Fibroblast of upper back skin (primary cell): ENCODE measurements at places on chromosomes 12 and 14.
A peak's percentile ranks its signal among the peaks of the same experiment; 100 is the strongest.

- DNase-seq = no peak
These were observed 1150.7 kb downstream of the FSCB start for GRCh38 chr14:43356382-43356781.

- DNase-seq = no peak
These were observed 161.6 kb upstream of the ALG10B start for GRCh38 chr12:38155020-38155395.

GRCh38 chr12:68261896-68262295 lies 8.5 kb upstream of the IL22 start:
- DNase-seq = no peak

GRCh38 chr14:24051789-24052655 lies at the start of gene CARMIL3:
TSS of gene CARMIL3 (plus strand) at chr14:24052009. CDS start at chr14:24052154, 145 bp downstream.
- peak; percentile 47 for DNase-seq

GRCh38 chr12:64627771-64628170 lies 17.5 kb downstream of the RASSF3 start:
- DNase-seq = peak; percentile 81

DNA sequence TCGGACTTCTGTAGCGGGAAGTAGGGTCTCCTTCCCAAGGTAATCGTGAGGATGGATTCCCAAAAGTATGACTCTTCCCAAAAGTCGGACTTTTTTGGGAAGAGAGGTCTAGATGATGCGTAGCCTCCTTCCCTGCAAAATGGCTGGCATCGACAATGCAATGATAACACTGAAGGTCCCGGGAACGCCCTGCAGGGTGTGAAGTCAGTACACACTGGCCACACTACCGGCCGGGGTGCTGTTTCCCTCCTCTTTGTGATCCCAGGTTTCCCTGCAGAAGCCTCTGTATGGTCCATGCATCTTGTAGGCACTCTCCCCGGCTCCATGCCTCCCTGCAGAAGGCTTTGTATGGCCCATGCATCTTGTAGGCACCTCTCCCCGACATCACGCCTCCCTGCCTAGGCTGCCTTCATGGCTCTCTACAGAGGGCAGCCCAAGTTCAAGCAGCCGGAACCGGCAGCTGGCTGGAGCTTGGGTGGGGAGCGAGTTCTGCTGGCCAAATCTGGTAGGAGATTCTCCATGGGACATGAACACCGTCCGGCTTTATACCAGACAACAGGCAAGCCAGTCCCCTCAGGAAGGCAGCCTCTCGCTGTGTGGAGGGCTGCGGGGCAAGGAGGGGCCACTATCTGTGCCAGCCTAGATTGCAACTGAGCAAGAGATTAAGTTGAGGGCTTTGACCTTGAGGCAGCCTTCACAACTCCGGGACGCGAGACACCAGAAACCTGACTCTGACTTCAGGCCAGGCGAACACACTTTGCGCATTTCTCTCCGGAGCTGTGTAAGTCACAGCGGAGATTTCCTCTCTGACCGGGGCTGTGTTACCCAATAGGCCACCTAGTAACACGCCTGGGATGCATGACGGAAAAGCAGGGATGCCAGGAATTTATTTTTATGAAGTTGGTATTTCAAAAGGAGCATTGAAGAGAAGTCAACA lies 23.5 kb downstream of the FZD10 start:
- DNase-seq = no peak

DNA sequence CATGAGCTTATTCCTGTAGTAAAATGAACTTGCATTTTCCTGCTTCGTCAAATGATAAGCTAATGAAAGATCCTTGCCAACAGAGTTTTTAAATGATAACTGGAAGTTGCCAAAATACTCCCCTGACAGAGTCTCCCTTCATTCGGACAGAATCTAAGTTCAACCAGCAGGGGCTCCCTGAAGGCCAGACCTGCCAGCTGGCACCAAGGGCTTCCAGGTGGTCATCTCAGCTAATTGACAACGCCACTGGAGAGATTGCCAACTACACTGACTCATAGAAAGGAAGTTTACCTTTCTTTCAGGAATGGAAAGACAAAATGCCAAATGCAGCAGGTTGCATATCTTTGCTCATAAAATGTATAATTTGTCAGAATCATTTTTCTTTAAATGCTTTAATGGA lies 462.8 kb downstream of the GXYLT1 start:
- DNase-seq = no peak

DNA sequence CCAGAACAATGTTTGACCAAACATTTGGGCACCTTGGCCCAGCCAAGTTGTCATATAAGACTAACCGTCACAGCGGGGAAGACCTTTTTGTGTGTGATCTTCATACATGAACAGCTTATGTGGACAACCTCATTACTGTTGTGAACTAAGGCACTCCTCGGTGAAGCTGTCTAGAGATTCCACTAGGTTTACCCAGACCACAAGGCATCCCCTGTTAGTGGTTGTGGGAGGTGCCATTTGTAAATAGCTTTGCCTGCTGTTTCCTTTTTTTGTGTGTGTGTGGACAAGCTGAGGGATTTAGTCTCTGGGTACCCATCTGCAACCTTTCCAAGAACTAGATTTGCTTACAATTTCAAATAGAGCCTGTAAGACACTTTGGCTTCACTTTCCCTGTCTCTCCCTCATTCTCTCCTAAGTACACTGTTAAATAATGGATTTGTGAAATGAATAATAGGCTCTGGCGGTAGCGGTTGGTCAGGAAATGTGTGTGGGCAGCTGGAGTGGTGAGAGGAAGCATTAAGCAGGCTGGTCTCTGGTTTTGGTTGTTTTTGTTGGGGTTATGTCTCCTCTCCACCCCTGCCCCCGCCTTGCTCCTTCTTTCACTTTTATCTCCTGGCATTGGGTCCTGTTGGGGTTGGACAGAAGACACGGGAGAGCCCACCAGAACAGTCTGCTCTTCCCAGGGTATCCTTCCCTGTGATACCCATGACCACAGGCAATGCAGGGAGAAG lies 727.6 kb downstream of the VRK1 start:
- DNase-seq = no peak

DNA sequence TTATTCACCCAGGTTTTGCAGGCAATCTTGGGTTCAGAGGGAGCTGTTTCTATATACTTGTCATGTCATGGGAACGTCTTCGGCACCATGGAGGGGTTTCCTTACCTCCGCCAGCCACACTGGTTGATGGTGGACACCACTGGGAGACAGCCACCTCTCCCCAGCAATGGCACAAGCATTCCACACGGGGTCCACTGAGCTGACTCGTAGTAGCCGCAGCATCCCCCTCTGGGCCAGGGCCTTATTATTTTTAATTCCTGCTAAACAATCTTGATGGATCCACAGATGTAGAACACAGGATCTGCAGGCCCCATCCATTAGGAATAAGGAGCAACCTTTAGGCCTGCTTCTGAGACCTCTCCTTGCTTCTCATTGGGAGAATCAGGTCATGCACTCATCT lies 132.9 kb downstream of the DICER1 start:
- no peak for DNase-seq

GRCh38 chr12:117743761-117744160 lies 225.0 kb downstream of the KSR2 start:
- no peak for DNase-seq

DNA sequence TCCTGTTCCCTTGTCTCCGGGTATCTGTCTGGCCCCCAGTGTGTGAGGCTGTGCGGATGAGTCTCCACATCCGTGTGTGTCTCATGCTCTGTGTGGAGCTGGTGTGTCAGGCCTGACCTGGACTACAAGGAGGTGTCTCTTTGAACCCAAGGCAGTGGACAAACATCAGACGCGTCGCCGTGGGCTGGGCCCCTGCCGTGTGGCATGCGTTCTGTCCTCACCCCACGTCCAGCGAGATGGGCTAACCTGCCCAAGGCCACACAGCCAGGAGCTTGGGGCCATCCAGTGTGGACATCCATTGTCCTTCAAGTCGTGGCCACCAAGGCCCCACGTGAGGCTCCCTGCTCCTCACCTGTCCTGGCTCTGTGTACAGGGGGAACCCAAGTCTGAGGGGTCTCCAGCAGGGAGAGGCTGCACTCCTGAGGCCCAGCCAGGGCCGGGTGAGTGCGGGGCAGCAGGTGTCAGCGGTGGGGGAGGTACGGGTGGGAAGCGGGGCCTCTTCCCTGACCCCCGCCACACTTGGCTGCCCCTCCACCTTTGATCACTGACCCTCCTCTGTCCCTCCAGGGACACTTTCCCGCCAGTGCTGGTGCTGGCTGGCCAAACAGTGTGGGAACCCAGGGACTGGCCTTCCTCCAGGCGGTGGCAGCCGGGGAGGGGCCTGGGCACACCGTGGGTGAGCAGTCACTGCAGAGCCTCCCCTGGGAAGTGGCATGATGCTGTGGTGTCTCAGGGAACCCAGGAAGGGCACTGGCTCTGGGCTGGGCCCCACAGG lies 48.5 kb downstream of the CYP46A1 start:
- no peak for DNase-seq

DNA sequence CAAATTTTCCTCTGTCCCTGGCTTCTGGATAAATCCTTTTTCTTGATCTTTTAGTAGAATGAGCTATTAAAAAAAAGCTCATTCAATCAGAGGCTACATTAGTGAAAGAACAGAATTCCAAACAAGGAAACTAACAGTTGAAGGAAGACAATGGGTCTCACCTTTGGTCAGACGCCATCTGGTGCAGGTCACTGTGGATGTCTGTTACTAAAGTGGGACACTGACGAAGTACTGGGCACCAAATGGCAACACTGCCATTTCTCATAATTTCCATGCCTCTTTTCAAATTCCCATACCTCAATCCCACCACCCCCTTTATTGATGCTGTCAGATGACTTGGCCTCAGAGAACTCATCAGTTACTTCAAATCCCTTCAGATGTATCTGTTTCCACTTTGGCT lies 24.5 kb upstream of the ARID2 start:
- DNase-seq = no peak

DNA sequence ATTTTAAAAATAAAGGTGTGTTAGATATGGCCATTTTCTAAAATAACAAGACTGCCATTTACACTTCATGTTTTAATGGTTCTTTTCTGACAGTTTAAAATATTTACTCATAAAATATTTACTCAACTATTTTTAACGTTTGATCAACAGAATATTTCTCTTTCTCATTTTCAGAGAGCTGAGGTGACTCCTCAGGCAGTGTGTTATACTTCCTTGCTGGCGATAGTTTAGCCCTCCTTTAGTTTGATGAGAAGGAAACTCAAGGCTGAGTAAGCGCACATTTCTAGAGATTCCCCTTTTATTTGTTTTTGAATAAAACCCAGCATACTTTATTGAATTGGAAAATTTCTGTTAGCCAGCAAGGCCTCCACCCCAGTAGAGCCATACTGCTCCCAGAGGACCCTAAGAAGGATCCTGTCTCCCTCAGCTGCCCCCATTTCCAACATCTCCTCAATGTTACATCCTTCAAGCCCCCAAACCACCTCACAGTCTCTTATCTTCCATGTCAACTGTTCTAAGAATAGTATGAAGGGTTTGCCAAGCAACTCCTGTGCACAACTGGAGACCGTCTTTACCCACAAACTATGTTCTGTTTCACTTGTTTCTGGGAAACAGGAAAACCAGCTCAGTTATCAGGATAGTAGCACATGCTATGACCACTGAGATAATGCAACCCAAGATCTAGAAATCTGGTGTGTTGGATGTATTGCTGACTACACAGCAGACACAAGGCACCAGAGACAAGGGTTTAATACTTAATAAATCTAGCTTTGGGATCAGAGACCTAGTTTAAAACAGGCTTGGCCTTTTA lies 129.5 kb downstream of the STXBP6 start:
- DNase-seq = no peak

DNA sequence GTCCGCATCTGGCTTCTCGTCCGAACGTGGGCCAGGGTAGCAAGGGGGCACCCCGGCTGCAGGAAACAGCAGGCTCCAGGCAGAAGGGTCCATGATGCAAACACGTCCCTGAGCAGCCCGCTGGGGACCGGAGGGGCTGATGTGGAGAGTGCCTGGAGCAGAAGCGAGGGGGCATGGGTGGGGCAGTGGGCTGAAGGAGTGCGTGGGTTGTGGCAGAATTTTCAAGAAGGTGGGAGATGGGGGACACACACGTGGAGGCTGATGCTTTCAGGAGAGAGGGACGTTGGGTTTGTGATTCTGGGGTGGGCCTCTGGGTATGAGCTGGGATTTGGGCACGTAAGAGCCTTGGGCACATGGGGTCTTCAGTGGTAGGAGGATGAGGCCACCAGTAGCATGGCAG lies 45.6 kb upstream of the DLK1 start:
- DNase-seq = no peak

- no peak for DNase-seq
These were observed 2.0 kb upstream of the EMP1 start for GRCh38 chr12:13194401-13195110.

- DNase-seq = no peak
These were observed 1.6 kb upstream of the CDH24 start for GRCh38 chr14:23058654-23059504.

GRCh38 chr12:42761086-42761485 lies 171.5 kb upstream of the PRICKLE1 start:
- DNase-seq = peak; percentile 42

DNA sequence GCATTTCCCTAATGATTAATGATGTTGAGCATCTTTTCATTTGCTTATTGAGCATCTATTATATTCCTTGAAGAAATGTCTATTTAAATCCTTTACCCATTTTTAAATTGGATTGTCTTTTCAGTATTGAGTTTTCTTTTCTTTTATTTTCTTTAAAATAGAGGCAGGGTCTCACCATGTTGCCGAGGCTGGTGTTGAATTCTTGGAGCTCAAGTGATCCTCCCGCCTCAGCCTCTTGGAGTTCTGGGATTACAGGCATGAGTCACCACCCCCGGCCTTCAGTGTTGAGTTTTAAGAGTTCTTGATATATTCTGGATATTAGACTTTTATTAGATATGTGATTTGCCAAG lies 73.3 kb upstream of the HECTD1 start:
- DNase-seq = no peak

- DNase-seq = no peak
These were observed 51.9 kb downstream of the ZFP36L1 start for GRCh38 chr14:68740788-68741476.

DNA sequence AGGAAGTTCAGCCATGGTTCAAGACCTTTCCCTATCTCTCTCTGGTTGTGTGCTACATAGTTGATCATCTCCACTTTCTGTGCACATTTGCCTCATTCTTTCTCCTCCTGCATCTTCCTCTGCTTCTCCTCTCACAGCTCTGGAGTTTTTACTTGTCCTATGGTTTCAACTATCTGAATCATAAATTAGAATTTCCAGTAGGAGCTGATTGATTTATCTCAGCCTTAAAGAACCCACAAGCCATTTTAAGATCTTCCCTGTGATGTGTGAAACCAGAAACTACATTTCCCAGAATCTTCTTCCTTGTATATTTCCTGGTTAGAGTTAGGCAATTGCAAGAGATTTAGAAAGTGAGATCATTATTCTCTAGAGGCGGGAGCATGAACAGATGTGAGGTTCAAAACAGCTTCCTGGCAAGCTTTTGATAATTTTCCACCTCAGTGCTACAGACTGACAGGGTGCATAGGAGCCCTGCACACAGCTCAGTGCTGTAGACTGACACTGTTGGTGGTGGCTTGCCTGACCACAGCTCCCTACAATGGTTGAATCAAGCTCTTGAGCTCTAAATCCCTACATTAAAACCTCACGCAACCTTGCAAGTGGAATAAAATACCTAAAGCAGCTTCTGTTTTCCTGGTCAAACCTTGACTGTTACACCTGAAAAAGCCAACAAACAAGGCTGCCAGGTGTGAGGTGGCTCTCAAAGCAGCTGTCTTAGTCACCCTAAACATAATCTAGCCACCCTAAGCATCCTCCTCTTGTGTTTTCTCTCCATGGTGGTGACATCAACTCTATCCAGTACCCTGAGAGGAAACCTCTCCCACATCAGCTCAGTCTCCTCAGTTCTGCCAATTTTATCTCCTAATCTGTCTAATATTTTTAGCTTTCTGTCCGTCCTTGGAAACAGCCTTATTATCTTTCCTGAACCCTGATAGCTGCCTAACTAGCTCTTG lies 21.5 kb upstream of the IFNG start:
- DNase-seq = peak; percentile 39

GRCh38 chr14:87203346-87203745 lies 789.6 kb downstream of the GALC start:
- no peak for DNase-seq

- DNase-seq = peak; percentile 38
These were observed 272.5 kb upstream of the PRICKLE1 start for GRCh38 chr12:42862055-42862454.
